ENCODE measurements at places on chromosomes 7 and 10.

GRCh38 chr10:24661376-24661775 is 62.3 kb downstream of the ARHGAP21 start:
- DNase-seq, result no peak

DNA sequence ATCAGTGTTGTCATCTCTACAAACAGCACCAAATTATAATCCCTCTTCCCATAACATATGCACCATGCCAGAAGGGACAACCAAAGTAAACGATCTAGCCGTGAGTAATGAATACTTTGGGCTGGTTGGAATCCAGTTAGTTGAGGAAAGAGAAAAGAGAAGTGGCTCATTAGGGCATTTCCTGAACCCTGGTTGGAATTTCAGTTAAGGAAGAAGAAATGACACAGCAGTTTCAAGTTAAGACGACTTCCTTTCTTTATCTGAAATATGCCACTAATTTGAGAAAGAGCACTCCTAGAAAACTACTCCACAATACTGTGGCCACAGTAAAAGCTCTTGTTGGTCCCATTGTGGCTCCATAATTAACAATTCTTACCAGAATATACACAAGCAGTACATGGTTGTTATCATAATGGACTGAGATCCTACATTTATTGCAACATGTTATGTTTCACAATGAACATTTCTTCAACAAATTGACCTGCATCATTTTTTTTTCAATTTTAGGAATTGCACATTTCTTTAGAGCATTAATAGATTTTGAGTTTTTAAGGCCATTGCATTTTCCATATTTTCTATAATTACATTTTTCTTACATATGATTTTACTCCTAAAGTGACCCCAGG is at the start of gene TFEC:
Gene TFEC, minus strand, starts transcription at position 113 of the 626 bp plus-strand sequence. CDS start 46,322 bp downstream, outside the sequence.
- DNase-seq, result no peak

- no peak for DNase-seq
Measured at GRCh38 chr7:73905360-73905759, 44.4 kb downstream of the TMEM270 start.

DNA sequence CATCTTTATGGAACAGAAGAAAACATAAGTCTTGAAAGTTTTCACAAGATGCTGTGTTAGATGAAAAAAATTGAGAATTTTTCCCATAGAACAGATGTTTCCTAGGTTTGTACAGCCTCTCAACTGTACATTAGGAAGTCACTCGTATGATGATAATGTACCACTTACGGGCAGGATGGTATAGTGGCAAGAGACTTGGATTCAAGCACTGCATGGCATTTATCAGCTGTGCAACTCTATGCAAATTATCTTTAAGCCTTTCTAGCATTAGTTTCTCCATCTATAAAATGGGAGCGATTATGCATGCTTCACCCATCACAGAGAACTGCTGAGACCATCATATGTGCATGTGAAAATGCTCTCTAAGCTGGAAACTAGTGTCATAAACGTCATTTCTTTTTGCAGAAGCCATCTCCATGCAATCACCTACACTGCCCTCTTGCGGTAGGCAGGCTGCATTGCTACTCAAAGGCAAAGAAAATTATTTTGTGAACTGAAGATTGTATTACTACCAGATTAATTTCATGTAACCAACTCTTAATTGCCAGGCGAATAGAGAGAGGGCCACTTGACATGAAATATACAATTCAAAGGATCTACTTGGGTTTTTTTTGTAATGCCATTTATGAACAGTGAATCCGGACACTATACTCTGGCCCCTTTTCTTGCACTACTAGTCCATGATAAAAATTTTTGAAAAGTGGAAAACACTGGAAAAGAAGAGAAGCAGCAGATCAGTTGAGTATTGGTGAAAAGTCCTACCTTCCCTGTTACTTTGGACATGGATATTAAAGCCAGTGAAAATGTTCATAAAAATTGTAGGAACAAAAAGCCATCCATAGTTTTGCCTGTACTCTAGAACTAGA is 102.3 kb downstream of the JAZF1 start:
- peak; percentile 57 for DNase-seq

GRCh38 chr7:111409714-111410422 is 152.4 kb downstream of the IMMP2L start:
- DNase-seq, result no peak

DNA sequence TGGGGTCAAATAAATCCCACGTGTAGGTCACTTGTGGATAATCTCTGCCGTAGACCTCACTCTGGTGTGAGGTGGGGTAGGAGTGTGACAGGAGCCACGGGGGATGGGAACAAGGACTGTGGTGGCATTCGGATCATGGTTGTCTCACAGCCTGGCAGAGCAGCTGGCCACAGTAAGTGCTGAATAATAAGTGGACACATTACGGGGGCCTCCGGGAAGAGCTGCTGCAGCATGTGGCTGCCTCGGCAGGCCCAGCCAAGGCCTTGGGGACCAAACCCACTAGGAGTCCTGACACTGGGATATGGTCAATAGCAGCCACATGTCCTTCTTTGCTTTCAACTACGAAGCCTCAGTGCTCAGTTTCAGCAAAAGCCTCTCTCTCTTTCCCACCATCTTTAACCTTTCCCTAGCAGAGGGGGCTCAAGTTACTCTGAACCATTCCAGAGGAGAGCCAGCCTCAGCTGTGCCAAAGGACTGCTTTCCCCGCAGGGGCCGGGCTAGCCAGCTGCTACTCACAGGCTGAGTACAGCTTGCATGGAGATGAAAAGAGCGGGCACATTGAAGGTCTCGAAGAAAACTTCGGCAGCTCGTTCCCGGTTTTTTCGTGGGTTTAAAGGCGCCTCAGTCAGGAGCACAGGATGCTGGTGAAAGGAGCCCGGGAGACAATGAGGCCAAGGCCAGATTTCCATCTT is 17.3 kb downstream of the ACTR1A start:
- DNase-seq, result no peak

DNA sequence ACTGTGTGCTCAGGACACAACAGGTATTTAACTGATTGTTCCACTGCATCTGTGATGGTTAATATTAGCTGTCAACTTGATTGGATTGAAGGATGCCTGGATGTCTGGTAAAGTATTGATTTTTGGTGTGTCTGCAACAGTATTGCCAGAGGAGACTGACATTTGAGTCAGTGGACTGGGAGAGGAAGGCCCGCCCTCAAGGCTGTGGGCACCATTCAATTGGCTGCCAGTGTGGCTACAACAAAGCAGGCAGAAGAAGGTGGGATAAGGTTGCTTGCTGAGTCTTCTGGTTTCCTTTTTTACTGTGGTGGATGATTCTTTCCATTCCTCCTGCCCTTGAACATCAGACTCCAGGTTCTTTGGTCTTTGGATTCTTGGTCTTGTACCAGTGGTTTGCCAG is 137.1 kb upstream of the FAM13C start:
- DNase-seq, result no peak

All from CD4-positive, alpha-beta T cell treated with Interleukin-21 for 1 hour (primary cell).